ENCODE measurements at places on chromosomes 6 and 20.

DNA sequence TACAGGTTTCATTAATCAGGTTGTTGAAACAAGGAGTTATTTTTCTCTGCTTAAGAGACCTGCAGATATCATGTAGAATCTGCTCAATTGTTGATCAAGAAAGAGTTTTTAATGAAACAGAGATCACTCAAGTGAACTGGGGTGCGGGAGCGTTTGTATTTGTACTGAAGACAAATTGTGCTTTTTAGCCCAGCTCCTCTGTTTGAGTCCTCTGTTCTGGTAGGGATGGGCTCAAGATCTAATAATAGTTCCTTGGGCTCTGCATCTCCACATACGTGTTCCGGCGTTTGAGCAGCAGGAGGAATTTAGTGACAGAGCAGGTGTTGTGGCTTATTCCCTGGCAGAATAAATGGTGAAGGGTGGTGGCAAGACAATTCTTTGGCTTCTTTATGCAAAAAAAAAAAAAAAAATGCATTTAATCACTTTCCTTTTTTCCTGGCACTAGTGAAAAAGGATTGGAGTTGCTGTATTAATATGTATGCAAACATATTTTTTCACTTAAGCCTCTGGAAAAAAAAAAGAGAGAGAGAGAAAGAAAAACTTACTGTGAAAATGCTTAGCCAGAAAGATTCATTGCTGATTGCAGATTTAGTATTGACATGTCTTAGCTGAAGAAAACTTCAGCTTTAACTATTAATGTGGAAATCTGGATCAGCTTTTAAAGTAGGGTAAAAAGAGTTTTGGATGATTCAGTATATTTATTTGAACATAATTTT, 4.0 kb downstream of the CITED2 start:
- peak; percentile 80 for DNase-seq

DNA sequence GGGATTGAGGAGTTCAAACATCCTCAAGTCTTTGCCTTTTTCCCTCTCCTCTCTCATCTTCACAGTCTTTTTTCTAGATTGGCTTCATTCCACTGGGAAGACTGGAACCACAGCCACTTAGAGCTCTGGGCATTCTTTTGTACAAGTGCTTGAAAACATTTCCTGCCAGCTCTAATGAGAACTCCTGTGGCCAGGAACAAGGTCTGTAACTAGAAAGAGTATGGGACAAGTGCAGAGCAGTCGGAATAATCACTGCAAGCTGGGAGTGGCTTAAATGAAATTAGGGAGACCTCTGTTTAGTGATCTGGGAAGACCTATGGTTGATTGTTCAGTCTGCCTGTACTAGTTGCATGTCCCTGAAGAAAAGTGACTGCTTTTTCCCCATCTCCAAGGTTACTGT, 41.0 kb upstream of the SMIM8 start:
- no peak for DNase-seq

GRCh38 chr6:118350881-118351430, 197.1 kb upstream of the PLN start:
- DNase-seq, result no peak

GRCh38 chr6:24949020-24949569, 13.3 kb upstream of the RIPOR2 start:
- DNase-seq, result peak; percentile 48

DNA sequence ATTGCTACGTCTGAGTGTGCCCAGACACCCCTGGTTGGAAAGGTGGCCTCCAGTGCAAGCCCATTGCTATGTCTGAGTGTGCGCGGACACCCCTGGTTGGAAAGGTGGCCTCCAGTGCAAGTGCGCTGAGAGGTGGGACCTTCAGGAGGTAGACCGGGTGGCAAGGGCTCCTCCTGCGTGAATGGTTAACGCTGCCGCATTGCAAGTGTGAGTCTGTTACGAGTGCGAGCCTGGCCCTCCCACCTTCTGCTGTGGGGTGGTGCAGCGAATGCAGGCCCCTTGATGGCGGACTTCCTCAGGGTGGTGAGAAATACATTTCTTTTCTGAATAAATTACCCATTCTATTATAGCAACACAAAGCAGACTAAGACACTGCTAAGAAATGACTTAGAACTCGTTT, 208.8 kb downstream of the DLL1 start:
- no peak for DNase-seq

DNA sequence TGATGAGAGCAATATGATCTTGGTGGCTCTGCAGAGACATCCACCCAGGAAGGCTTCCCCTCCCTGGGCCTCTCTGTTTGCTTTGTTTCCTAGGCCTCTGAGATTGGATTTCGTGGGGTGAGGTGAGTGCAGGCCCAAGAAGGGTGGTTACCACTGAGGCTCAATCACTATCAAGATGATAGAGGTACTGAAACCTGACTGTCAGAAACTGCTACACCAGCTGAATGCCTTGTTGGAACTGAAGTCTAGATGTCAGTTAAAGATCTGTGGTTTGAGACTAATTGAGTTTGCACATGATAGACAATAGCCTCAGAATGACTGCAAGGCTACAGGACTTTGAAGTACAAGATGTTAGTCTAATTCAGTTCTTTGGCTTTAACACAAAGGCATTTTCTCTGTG, 15.2 kb downstream of the VNN1 start:
- peak; percentile 8 for DNase-seq

- no peak for DNase-seq
Measured at GRCh38 chr20:36528875-36529417, 12.4 kb upstream of the MYL9 start.

DNA sequence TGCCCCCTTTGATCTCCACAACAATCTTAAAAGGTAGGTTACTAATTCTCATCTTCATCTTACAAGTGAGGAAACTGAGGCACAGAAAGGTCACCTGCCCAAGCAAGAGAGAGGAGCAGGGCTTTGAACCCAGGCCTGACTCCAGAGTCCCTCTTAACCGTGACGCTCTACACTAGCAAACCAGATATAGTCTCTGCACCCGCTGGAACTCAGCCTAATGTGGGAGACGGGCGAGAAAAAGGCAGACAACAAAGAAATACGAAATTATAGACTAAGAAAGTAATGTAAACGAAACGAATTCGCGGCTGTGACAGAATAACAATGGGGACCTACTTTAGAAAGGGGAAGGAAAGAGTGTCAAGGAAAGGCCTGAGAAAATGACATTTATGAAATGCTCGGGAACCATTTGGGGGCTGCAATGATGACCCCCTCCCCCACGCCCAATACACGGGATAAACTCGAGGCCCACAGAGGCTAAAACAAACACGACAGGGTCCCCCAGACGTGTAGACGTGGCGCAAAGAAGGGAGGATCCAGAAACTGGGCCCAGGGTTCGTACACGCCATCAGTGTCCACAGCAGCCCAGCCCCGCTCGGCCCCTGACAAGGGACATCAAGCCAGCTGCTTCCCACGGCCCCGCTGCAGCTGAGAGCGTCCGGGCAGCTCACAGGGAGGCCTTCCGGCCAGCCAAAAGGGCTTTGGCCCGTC, 637 bp downstream of the TRPC4AP start:
- DNase-seq, result peak; percentile 20

DNA sequence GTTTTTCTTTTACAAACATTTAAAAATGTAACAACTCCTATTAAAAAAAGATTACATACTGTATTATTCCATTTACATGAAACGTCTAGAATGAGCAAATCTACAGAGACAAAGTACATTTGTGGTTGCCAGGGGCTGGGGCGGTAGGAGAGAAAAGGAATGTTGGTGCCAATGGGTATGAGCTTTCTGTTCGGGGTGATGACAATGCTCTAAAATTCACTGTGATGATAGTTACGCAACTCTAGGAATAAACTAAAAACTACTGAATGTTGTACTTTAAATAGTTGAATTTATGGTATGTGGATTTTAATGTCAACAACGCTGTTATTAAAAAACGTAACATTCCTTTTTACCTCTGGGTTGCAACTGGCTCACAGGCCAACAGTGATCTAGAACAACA, 211.1 kb downstream of the GMDS start:
- no peak for DNase-seq

DNA sequence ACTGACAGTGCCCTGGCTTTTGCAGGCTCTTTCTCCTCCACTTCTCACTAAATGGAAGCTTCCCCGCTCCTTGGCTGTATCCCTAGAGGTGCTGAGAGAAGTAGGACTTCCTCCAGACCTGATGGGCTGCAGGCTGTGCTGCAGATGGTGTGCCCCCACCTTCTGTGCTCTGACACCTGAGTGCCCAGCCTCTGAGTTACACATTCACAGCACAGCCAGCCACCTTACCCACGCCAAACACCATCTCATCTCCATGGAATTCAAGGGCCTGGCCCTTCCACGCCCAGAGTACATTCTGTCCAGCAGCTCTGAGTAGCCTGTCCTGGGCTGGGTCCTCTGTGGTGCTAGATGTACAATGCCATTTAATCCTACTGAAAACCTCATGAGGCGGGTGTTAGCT, 5.3 kb downstream of the SFTA2 start:
- no peak for DNase-seq

DNA sequence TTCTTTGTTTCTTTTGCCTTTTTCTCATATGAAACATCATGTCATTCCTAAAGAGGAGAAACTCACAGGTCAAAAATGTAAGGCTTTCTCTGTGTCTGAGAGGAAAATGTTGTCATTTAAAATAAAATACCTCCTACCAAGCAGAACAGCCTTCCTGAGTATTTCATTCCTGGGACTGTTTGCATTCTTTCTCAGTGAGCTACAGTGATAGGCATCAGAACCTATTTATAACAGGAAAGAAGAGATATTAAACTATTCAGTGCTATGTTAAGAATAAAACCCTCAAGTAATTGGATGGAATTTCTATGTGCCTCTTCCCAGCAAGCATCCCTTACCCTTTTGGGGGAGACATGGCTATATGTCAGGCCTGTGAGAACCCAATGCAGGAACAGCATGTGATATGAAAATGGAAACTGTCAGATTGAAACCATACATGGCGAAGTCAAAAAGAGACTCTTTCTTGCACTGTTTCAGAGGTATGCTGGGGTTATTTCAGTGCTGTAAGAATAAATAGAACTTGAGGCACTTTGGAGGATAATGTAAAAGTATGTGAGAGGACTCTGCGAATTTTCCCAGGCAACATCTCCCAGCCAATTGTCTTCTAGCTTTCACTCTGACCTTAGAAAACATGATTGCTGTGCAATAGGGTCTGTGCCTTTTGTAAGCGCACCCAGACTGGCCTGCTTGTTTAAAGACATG, 133.8 kb upstream of the CCN2 start:
- DNase-seq, result no peak

DNA sequence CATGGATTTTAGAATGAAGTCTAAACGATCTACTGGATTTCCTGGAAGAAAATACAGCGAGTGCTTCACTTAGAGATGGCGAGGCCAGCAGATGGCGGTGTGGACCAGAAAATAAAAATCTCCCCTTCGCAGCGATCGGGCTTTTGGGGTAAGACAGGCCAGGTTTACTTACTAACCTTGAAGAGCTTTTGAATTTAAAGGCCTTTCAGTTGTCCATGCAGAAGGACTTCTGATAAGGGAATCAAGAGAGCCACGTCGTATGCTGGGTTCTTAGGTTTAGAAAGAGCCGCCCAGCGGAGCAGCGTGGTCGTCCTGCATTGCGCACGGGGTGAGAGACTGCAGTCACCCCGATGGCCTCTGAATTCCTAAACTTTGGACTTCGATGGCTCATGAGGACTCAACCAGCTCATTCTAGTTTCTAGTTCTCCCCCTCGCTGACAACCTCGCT, 125.2 kb upstream of the RALGAPA2 start:
- DNase-seq, result peak; percentile 48

- DNase-seq, result no peak
Measured at GRCh38 chr6:156009656-156010055, 554.0 kb upstream of the NOX3 start.

GRCh38 chr6:93972791-93973190, 553.4 kb upstream of the EPHA7 start:
- no peak for DNase-seq

DNA sequence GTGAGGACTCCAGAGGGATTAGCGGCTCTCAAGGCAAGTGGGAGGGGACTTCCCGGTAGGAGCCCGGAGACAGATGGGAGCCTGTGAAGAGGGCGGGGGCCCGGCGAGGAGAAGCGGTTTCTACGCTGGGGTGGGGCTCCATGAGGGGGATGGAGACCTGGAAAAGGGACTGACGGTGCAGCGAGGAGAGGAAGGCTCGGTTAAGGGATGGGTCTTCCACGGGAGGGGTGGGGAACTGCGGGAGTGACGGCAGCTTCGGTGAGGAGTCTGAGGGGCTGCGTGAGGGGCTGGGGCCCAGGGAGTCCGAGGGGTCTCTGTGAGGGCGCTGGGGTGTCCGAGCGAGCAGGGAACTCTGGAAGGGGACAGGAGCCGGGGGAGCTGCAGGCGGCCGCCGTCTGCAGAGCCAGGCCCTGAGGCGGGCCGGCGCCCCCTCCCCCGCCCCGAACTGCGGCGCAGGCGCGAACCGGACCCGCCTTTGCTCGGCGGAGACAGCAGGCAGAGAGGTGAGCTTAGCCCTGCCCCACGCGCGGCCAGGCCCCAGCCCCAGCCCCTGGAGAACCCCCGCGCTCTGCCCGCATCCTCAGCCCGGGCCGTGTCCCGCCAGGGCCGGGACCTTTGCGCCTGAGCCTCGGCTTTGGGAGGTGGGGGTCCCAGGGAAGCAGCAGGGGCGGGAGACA, at the start of gene NRSN2:
Gene NRSN2 (plus strand): TSS at position 472 of the 677 bp plus-strand sequence. CDS start 2,533 bp downstream, outside the sequence.
- no peak for DNase-seq

GRCh38 chr20:52219441-52219840, 27.9 kb upstream of the ZFP64 start:
- DNase-seq, result no peak

DNA sequence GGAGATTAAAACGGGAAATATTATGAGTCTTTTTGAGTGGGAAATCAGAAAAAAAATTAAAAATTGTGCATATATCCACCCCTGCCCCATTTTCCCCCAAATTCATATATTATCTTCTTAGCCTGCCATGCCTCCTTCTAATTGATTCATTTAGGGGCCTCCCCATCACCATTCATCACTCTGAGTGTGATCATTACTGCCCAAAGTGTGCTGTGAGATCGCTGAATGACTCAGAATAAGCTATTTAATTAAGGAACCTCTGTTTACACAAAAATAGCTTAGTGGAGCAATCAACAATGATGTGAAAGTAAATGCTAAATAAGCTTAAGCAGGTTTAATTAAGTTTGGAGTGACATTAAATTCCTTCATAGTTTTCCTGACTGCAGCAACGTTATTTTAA, 645.5 kb downstream of the GRIK2 start:
- no peak for DNase-seq

DNA sequence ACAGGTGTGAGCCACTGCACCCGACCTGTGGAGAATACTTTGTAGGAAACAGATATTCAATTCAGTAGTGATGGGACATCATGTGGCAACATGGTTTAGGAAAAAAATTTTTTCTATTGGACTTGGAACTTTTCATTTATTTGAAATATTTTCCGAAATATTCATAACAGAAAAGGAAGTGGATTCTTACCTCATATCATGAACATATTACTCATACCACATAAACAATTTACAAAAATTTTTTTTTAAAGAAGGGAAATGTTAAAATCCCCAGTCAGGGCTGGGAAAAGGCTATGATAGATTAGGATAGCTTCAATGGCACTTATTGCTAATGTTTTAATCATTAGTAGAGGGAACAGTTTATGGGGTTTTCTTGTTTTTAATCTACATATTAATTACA, 6.8 kb upstream of the ALDH8A1 start:
- no peak for DNase-seq

- no peak for DNase-seq
Measured at GRCh38 chr20:10634683-10635411, 39.0 kb downstream of the JAG1 start.

All from RPMI8226 (cell line).